Esophagus muscularis mucosa (tissue), 4 donors: ENCODE measurements at places on chromosomes 6 and 20. TPM values are rescaled to one million over a fixed set of nuclear protein-coding genes. Genes with fewer than 3 reads are reported as not detected.

Gene LST1
- 1.9 TPM for total RNA-seq

Gene NNAT
- total RNA-seq = 14.1 TPM

Gene SLC16A10
- total RNA-seq = 0.57 TPM

Gene PRSS35
- total RNA-seq = not detected

Gene ADISSP
- 56.5 TPM for total RNA-seq

Gene SEMG1
- total RNA-seq = not detected

Gene TPD52L1
- 24.0 TPM for total RNA-seq

Gene HFE
- total RNA-seq = 9.9 TPM

Gene OR12D3
- total RNA-seq = not detected

Gene NKAIN2
- total RNA-seq = 0.13 TPM

Gene HLA-DPA1
- 28.5 TPM for total RNA-seq

Gene CLPSL2
- total RNA-seq = not detected

Gene FAXC
- total RNA-seq = 22.2 TPM

Gene SIRPD
- not detected for total RNA-seq

Gene TRIM39
- total RNA-seq = 22.0 TPM

Gene NKX2-2
- not detected for total RNA-seq

Gene LBP
- 0.13 TPM for total RNA-seq

Gene MUC22
- not detected for total RNA-seq

Gene KCNK5
- 9.2 TPM for total RNA-seq

Gene PDE10A
- 8.8 TPM for total RNA-seq

Gene TP53INP2
- 52.5 TPM for total RNA-seq

Gene TREM1
- total RNA-seq = 1.2 TPM

Gene PPP1R18
- total RNA-seq = 104 TPM

Gene TFAP2A
- 1.3 TPM for total RNA-seq

Gene CBLN4
- total RNA-seq = not detected

Gene REPS1
- 34.1 TPM for total RNA-seq

Gene SLC17A9
- 2.2 TPM for total RNA-seq

Gene POFUT1
- 30.2 TPM for total RNA-seq

Gene BPIFB4
- total RNA-seq = not detected

Gene MLIP
- total RNA-seq = 1.5 TPM

Gene RIPK1
- total RNA-seq = 27.5 TPM

Gene LTA
- total RNA-seq = not detected

Gene HLA-DQB2
- total RNA-seq = 0.33 TPM
